ENCODE measurements at places on chromosomes 5 and 9.

DNA sequence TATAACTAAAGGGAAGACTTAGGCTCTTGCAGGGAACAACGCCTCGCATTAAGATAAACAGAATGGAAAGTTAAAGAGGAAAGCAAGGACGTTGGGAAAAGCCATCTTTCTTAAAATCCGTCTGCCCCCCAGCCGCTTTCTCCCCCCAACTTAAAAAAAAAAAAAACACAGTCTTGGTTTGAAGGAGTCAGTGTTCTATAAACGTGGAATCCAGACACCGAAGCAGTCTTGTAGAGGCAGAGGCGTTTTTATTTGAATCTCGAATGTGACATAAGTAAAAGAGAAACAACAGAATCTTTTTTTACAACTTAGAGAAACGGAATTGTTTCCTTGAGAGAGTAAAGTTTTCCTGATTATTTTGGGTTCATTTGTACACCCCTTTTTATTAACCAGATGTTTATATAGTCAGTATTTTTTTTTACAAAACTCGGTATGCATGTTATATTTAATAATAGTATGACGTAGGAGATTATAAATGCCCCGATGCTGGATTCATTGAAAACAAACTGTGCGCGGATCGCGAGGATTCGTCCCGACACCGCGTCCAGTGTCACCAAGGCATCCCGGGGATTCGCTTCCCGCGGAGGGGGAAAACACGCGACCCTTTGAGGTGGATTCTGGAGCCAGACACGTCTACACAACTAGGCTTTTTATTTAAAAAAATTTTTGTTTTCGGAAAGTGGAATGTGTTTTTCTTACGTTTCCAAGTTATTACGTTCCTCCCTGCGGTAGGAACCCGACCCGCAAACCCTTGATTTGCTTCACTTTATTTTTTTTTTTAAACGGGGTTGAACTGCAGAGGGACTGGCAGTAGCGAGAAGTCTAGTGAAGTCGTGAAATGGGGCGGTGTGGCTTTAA is 6.7 kb downstream of the PTCH1 start:
- DNase-seq, result no peak

- DNase-seq, result no peak
Observed at GRCh38 chr5:104702212-104702611, 1139.6 kb upstream of the NUDT12 start.

- no peak for DNase-seq
Observed at GRCh38 chr5:61599370-61600122, 267.5 kb downstream of the ZSWIM6 start.

DNA sequence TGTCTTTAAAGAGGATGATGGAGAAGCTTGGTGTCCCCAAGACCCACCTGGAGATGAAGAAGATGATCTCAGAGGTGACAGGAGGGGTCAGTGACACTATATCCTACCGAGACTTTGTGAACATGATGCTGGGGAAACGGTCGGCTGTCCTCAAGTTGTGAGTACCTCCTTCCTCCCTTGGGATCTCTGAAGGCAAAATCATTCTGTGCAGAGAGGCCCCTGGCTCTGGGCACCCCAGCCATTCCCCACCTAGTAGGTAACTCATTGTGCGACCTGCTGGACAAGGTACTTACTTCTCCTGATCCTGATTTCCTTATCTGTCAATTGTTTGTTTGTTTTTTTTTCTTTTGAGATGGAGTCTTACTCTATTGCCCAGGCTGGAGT is 7.6 kb upstream of the NUP214 start:
- no peak for DNase-seq

DNA sequence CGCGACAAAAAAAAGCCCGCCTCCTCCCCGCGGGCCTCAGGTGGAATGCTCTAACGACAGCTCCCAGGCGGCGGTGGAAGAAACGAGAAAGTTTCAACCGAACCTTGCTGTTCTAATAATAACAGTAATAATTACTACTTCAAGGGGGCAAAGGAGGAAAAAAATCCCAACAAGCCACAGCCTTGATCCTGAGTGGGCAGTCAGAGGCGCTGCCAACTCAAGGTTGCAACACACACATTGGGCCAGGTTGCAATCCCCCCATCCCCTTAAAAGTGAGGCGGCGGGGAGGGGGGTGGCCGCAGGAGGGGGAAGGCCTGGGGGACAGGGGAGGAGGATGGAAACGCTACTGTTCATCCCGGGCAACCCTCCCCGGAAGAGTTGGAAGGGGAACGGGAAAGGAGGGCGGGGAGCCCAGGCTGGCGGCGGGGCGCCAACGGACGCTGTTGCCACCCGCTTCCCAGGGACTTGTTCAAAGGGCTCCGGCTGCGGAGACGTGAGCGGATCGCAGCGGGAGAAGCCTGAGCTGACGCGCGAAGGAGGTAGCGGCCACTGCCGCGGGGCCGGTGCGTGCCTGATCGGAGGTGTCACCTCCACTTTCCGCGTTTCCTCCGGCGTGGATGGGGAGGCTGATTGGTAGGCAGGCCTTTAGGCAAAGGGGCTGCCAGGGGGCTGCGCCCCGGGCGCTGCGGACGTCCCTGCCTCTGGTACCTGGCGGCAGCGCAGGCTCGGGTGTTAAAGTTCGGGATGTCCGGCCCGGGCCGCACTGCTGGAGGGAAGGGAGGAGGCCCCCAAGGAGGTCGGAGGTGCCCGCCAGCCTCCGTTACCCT is 647 bp downstream of the SMARCA2 start:
- no peak for DNase-seq

DNA sequence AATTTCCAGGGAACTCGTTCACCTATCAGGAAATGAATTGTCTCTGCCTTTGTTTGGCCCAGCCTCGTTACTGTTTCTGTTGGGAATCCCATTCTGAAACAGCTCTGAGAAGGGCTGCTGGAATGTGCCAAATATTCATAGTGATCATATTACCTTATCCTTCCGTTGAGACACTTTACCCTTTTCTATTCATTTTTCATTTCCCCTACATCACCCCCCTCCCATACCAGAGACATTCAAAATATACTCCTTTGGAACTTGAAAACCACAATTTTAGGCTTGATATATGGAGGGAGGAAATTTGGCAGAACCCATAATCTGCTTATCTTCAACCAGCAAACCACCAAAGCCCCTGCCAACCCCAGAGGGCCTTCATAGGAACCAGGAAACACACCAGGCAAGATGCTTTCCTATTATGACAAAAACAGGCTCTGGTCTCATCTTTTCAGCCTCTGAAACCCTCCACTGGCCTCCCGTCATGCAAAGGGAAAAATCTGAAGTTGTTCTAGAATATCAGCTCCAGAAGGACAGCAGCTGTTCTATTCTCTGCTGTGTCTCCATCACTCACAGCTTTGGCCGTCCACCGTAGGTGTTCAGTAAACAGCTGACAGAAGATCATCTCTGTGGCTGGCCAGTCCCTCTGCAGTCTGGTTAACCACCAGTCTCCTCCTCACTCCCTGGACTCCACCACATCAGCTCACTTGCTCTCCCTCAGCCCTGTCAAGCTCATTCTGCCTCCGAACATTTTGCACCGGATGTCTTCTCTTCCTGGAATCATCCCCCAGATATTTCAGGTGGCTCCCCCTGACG is 217.2 kb upstream of the WWC1 start:
- no peak for DNase-seq

- no peak for DNase-seq
Observed at GRCh38 chr5:128384068-128384467, 154.0 kb downstream of the FBN2 start.

DNA sequence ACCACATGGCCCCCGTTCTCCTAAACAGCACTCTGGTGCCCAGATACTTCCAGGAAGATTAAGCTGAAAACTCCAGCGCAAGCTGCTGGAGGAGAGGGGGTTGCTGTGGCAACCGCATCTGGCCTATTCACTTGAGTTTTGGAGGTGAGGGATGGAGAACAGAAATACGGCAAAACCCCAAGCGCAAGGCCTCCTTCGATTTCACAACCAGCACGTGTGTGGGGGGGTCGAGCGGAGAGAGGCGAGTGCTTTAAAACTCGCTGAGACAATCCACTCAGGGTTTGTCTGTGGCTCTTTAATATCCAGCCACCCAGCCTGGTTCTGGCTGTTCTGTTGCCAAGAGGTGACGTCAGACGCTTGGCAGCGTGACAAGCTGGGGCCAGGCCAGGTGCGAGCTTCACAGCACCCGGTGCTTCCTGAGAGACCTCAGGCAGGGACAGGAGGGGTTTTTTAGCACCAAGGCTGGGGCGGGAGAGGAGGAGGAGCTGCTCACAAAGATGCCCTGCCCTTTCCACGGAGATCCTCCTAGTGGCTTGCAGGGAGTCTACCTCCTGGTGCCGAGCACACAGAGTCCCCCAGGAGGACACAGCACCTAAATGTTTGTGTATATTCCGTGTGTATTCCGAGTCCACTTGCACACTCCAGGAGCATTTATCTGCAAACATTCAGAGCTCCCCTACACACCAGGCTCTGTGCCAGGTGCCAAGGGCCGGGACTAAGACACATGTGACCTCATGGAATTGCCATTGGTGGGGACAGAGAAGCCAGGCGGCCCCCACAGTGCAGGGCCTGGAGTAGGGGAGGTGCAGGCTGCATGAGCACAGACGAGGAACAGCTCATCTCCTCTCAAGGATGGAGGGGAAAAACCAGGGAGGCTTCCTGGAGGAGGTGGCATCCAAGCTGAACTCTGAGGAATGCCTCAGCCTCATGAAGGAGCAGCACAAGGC is 194.6 kb downstream of the OLFM1 start:
- DNase-seq, result no peak

- DNase-seq, result no peak
Observed at GRCh38 chr5:43415935-43416802, 4.0 kb upstream of the CCL28 start.

DNA sequence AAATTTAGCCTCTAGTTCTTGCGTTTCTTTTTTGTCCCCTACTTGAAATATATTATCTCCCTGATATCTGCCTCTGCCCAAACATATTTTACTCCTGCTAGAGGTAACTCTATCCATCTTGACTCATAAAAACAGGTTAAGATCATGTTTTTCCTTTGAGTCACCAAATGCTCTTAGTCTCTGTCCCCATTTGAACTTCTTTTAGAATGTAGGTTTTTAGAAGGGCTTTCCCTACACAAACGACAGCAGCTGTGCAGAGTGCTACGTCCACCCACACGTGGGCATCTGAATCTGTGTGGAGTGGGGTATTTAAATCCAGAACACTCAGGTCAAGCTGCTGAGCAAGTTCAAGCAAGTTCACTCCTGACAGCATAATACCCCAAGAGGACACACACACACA is 2.2 kb downstream of the HSD17B3 start:
- DNase-seq, result peak; percentile 20

DNA sequence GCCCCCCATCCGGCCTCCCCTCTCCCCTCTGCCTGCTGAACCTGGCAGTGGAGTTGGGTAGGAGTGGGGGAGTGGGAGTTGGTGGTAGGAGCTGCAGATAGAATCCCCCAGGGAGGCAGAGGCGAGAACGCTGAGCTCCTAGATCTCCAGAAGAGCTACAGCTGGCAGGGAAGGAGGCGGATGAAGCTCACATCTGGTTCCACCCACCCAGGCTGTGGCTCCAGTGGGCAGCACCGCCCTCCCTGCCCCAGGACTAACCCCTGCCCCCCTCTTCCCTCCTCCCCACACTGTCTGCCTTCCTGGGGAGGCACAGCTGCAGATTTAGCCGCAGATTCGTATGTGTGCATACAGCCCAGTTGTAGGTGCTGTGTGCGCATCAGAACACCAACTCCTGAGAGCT is 34.2 kb downstream of the C9orf50 start:
- no peak for DNase-seq

DNA sequence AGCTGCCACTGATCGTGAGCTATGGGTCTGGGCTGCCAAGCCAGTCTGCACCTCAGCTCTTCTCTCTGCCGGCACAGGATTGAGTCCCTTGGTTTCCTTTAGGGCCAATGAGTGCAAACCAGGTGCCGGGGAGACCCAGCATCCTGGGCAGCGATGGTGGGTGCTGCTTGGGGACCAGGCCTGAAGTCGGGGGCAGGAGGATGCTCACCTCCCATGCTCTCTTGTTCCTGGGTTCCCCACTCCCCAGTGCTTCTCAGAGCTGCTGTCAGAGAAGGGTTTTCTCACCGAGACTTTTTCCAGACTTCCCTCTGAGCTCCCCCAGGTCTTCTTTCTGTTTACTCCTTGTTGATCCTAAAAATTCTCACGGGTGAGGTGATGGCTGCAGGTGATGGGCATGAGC is 61.2 kb downstream of the IRX1 start:
- DNase-seq, result no peak

DNA sequence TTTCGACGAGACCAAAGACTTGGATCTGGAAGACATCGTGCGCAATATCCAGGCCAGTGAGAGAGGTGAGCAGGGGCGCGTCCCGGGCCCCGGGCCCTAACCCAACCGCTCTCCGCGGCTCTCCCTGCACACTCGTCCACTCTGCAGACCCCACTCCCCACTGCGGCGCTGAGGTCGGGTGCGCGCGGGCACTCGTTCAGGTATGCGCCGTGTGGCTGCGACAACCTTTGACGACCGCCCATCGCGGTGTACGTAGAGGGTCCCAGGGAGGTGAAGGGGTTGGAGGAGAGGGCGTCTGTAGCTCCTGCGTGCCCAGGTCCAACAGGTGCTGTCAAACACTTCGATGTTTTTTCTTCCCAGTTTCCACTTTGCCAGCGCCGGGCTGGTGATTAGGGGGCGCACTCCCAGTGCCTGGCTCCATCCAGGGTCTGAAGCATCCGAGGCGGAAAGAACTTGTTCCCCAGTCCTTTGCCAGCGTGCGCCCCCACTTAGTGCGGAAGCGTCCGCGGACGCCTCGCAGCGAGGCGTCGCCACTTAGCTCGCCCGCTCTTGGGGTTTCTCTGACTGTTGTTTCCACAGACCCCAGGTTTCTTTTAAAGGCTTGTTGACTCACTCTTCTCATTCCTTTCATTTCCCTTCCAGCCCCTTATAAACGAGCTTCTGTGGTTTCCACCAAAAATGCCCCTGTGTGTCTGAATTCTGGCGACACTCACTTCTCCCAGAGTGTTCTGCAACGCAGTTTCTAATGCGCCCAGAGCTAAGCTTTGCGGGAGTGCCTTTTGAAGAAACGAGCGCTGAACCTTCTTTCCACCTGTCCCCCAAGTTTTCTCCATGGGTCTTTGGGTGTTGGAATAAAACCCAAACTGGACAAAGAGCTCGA is 1.6 kb downstream of the NPR3 start:
- DNase-seq, result no peak

- DNase-seq, result no peak
Observed at GRCh38 chr5:143311428-143311827, 92.1 kb downstream of the NR3C1 start.

DNA sequence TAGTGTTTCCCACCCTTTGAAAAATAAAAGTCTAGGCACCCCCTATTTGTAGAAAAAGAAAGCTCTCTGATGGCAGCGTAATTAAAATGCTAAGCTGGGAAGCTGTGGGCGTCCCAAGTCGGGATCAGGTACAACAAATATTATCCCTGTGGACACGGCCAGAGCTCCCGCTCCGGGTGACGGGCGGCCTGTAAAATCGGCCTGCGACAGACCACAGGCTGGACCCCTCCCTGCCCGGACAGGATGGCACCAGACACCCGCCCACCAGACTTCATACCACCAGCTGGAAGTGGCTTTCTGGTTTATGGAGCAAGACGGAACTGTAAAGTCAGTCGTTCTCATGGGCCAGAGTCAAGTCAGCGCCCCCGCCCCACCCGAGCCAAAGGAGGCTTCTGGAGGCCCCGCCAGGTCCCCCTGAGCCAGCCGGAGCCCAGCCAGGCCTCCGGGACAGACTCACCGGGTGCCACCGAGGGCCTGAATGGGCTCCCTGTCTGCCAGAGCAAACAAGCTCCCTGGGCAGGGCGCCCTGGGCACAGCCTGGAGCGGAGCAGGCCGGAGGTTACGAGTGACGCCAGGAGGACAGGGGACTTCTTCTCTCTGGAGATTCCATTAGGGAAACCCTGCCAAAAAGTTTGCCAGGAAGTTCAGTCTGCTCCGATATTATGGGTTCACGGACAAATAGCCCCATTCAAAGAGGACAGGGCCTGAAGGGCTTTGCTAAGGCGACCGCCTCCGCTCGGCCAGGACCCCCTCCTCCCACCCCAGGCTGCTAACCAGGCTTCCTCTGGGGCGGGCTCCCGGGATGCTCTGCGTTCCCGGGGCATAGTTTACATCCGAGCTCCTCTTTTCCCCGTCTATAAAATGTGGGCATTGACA is 173.7 kb downstream of the ERCC6L2 start:
- no peak for DNase-seq
